Activated gamma-delta T cell treated with anti-CD3 and anti-CD28 coated beads, Interleukin-2, amount 50 U/mL, for 16 hours (primary cell): ENCODE measurements at places on chromosomes 12 and 14.

DNA sequence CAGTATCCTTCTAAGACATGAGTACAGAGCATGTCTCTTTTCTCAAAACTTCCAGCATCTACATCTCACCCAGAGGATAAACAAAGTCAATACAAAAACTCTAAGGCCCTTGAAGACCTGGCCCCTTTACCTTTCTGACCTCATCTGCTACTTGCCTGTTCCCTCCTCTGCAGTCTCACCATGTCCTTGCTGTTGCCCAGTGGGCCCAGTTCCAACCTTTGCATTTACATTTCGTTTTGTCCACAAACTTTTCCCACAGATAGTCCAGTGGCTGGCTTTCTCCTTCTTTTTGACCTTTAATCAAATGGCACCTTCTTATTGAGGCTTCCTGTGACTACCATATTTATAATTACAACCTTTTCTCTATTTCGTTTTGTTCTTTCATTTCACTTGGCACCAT lies 1.6 kb downstream of the IRAK4 start:
- no peak for DNase-seq

DNA sequence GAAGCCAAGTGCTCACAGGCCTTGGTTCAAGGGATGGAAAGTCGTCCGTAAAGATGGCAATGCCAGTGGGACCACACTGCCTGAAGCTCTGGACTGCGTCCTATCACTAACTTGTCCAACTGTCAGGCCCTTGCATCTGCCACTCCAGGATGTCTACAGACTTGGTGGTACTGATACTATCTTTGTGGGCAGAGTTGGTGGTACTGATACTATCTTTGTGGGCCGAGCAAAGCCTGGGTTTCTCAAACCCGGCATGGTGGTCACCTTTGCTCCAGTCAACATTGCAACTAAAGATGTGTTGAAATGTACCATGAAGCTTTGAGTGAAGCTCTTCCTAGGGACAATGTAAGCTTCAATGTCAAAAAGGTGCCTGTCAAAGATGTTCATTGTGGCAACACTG lies 128.4 kb upstream of the SEL1L start:
- no peak for DNase-seq

- DNase-seq, result no peak
These were observed 65.2 kb downstream of the PAPOLA start for GRCh38 chr14:96567289-96567899.

DNA sequence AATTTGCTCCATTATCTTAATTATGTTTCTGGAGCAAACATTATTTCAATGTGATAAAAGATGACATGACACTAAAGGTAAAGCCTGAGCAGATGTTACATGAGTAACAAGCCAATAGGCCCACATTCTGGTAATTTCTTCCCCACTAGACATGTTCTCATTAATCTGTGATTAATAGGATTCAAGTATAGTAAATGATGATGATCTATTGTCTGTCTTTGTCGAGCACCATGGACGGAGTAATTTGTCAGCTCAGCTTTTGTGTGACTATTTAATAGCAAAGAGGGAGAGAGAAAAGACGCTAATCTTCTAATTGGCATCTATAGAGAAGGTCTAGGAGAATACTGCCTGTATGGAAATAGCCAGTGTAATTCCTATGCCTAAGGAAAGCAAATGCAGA lies 62.2 kb upstream of the INSM2 start:
- DNase-seq, result no peak

DNA sequence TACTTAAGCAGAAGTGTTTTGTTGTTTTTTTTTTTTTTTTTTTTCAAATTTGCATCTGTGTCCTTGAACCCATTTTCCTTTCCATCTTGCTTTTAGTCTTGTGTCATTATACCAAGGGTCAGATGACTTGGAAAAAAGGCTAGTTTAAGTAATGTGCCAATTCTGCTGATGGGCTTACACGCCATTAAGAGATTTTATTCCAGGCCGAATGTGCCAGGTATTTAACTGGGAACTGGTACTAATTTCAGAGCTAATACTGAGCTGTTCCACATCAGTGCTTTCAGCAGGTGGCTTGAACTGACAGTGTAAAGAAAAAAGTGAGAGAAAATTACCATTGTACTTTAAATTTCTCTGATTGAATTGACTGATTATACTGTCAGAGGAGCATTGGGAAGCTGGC lies 224.9 kb downstream of the NPAS3 start:
- no peak for DNase-seq

DNA sequence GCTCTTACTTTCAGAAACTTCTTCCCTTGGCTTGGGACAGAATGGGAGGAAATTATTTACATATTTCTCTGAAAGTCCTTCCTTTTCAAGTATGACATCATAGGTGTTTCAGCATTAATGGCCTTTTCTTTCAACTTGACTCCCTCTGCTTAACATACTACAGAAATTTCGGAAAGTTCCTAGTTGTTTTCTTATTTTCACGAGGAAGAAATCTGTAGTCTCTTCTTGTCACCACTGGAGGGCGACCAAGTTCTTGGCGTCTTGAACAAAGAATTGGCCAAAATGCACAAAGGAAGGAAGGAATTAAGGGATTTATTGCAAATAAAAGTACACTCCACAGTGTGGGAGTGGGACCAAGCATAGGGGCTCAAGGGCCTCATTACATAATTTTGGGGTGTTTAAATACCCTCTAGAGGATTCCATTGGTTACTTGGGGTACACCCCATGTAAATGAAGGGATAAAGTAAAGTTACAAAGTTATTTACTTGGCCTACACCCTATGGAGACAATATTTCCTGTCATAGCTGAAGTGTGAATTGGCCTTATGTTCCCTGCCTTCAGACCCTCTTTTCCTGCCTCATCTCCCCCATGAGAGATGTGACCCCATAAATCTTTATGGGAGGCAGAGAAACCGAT lies 70.4 kb downstream of the RPL10L start:
- DNase-seq, result no peak

DNA sequence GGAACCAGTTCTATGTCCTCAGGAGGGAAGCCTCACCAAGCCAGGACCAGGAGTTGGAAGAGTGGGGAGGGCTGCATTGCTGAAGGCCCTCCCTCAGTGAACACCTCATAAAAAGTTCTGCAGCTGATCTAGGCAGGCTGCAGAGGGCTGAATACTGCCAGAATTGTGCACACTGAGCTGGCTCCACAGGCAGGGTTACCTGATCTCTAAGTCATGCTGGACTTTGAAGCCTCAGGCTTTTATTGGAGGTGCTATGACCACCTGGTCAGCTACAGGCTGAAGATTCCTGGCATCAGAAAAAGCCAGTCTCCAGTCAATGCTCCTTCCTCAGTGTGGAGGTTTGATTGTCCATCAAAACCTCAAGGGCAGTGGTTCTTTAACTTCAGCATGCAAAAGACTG lies 39.7 kb downstream of the FOS start:
- DNase-seq, result no peak

GRCh38 chr14:100434033-100434601 lies 111.0 kb downstream of the SLC25A47 start:
- no peak for DNase-seq

DNA sequence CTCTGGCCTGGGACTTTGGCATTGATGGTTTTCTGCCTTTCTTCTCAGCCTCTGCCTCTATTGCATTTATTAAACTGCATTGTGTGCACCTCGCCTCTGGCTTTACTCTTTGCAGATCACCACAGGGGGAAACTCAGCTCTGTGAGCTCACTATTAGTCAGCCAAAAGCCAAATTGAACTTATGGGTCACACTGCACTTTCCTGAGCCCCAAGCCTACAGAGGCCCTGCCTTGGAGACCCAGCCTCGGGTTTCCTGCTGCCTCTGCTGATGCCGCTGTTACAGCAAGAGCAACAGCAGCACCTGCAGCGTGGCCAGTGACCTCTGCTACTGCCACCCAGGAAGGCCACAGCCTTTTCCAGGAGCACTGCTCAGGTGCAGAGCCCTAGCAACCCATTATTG lies 122.5 kb downstream of the DAD1 start:
- no peak for DNase-seq

DNA sequence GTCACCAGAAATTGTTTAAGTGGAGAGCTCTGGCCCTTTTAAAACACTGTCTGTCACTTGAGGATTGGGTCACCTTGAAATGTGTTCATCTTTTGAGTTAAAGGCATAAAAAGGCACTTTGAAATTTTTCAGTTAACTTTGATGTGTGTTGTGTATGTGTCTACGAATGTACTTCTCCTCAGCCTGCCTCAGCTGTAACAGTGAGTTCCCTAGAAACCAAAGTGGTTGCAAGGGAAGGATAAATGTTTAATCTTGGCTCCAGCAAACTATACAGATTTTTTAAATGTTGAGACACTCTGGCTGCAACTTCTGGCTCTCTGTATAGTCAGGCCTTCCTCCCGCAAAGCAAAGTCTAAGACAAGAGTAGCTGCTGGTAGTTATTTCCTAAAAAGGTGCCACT lies 8.3 kb downstream of the DERA start:
- DNase-seq, result no peak
